ENCODE measurements at places on chromosomes 3 and 15. TPM values are rescaled to one million over a fixed set of nuclear protein-coding genes. Genes with fewer than 3 reads are reported as not detected.

The GASK1A gene
- total RNA-seq, result 2.5 TPM

DNA sequence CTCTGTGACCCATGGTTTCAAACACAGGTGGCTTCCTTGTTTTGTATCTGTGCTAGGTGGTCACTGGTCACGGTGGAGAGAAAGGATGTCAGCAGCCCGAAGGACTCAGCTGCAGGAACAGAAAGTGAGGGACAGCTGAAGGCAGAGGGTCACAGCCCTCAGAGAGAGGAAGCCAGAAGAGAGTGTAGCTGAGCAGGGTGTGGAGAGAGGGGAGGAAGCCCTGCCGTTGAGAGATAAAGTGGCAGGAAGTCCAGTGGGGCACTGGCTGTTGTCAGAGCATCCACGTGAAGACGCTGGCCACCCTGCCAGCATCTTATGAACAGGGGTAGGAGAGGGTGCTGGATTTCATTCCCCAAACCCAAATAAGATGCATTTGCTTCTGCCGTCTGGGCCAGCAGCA lies 36.9 kb downstream of the LIMD1 start:
- DNase-seq, result no peak

The FBXW12 gene
- total RNA-seq, result not detected

The FAM174B gene
- total RNA-seq, result 32.4 TPM

The CPNE9 gene
- not detected for total RNA-seq

DNA sequence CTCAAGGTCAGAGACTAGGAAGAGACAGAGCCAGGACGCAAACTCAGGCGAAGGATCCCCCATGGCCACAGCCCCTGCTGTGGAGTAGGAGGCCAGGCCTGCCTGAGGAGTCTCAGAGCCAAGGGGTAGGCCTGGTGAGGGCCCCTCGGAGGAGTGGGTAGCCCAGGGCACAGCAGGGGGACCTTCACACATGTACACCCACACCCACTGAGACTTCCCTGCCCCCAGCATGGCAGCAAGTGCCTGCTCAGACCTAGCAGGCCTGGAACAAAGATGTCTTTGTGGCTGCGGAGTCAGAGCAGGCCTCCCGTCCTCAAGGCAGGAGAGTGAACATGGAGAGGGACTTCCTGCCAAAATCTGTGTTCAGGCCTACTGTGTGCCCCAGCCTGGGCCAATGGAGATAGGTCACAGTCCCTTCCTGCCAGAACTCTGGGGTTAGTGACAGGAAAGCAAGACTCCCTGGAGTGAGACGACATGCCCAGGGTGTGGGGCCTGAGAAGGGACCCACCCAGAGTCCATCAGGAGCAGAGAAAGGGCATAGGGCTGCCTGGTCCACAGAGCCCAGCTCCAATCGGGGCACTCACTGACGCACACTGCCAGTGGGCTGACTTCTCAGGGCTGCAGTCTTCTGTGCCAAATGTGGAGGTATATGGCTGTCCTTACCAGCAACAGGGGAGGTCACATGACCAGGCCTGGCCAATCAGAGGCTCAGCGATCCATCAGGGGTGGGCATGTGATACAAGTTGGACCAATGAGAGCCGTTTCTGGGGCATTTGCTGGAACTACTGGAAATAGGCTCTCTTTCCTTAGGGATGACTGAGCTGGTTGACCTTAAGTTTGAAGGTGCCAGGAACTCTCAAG lies 2.3 kb downstream of the GRIP2 start:
- no peak for DNase-seq

DNA sequence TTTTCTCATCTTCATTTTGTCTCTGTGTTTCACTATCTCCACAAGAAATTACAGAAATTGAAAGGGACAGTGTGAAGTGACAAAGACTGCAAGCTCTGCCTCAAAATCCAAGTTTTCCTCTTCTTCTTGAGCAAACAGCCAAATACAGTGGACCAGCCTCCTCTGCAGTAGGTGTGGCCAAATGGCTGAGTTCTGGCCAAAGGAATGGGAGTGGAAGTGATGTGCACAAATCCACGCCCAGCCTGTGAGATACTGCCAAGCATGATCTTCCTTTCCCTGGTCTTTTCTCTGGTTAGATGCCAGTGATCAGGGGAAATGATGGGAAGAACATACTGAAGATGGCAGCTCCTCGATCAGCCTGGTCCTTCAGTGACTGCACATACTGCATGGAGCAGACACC lies 111.0 kb upstream of the CPNE4 start:
- DNase-seq, result no peak

The SOX14 gene
- total RNA-seq, result not detected

DNA sequence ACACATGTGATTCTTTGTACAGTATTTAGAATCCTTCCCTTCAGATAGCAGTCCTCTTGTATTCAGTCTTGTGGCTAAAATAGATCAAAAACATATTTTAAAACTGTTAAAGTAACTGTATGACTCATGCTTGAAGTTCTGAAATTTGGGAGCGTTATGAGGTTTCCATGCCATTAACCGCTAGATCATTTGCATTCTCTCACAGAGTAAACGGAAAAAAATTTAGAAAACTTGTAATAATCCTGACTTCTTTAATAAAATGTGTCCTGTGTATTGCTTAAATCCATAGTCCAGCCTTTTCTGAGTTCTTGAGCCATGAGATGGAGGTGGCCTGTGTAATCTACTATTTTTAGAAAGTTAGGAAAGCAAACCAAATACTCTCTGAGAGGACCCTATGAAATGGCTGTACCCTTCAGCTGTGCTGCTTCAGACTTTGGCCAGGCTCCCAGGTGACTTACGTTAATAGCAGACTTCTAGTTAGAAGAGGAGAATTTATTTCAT lies 33.8 kb downstream of the MBNL1 start:
- DNase-seq, result no peak

- DNase-seq, result no peak
These were observed 42.1 kb upstream of the EPHB1 start for GRCh38 chr3:134752761-134753461.

The RAD54L2 gene
- total RNA-seq, result 13.9 TPM

The GOLGA6L4 gene
- 3.5 TPM for total RNA-seq

The MCF2L2 gene
- total RNA-seq, result 0.75 TPM

- no peak for DNase-seq
These were observed 35.2 kb upstream of the SIAH2 start for GRCh38 chr3:150798122-150798618.

The IQGAP1 gene
- total RNA-seq, result 223 TPM

The MUSTN1 gene
- 2.5 TPM for total RNA-seq
